ENCODE measurements at places on chromosomes 16 and 17. TPM values are rescaled to one million over a fixed set of nuclear protein-coding genes. Genes with fewer than 3 reads are reported as not detected.

The OR2C1 gene
- under 0.01 TPM for total RNA-seq

The AANAT gene
- total RNA-seq: not detected

DNA sequence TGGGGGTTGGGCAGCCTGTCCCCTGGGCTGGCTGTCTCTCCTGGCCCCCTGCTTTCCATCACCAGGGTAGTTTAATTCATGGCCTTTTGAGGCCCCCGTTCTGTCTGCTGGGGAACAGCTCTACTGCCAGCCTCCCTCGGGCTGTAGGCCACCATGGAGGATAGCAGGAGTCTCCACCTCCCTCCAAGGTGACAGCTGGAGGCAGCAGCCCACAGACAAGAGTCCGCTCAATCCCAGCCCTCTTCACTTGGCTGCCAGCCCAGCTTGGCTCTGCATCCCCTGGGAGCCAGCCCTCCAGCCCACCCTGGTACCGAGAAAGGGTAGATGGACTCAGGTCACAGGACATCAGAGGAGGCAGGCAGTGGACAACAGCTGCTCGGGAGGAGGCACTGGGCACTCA is 194.6 kb upstream of the SDK2 start:
- DNase-seq: no peak

DNA sequence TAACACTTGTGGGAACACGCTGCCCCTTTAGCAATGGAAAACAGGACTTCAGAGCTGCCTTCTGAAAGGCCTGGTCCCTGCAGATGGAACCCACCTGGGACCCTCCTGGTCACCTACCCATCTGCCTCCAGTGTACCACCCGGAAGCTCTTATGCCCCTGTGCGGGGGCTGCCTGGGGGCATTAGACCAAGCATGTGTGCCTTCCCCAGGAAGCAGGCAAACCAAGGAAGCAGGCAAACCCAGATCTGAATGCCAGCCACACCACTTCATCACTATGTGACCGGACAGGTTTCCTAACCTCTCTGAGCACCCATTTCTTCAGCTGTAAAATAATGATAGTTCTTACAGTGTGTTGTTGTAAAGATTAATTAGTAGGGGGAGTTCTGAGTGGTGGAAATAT is 20.8 kb upstream of the LRRC37A3 start:
- DNase-seq: no peak

DNA sequence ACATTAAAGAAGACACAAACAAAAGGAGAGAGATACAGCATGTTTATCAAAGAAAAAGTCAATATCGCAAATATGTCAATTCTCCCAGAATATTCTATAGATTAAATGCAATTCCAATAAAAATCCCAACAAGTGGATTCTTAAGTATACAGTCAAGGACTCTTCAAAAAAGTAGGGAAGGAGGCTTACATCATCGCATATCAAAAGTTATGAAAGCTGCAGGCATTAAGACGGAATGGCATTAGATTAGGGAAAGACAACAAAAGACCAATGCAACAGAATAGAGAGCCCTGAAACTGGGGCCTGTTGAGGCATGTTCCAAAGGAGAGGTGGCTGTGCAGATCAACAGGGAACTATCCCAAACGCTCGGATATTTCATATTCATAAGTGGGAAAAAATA is 76.0 kb downstream of the MARCHF10 start:
- DNase-seq: no peak

The SCGB1C2 gene
- not detected for total RNA-seq

DNA sequence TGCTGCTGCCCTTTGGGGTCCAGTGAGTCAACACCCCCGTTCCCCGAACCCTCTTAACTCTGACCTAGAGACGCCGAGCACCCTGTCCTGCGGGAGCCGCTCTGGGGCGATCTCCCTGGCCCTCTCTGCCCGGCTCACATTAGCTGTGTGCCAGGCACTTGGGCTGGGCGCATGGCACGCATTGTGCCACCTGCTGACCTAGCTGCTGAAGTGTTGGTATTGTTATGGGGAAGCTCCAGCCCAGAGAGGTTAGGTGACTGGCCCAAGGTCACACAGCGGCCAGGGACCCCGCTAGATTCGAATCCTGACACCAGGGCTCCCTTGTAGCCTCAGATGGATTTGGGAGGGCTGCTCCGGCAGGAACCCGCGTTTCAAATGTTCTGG is 1.1 kb downstream of the HSD17B1 start:
- DNase-seq: no peak

- DNase-seq: no peak
Observed at GRCh38 chr16:51641191-51641765, 490.2 kb upstream of the SALL1 start.

GRCh38 chr17:81387100-81388090 is 7.9 kb upstream of the BAHCC1 start:
- DNase-seq: peak; percentile 57

The RGS9 gene
- total RNA-seq: 1.4 TPM

GRCh38 chr17:32763855-32764439 is 113.0 kb downstream of the MYO1D start:
- DNase-seq: no peak

DNA sequence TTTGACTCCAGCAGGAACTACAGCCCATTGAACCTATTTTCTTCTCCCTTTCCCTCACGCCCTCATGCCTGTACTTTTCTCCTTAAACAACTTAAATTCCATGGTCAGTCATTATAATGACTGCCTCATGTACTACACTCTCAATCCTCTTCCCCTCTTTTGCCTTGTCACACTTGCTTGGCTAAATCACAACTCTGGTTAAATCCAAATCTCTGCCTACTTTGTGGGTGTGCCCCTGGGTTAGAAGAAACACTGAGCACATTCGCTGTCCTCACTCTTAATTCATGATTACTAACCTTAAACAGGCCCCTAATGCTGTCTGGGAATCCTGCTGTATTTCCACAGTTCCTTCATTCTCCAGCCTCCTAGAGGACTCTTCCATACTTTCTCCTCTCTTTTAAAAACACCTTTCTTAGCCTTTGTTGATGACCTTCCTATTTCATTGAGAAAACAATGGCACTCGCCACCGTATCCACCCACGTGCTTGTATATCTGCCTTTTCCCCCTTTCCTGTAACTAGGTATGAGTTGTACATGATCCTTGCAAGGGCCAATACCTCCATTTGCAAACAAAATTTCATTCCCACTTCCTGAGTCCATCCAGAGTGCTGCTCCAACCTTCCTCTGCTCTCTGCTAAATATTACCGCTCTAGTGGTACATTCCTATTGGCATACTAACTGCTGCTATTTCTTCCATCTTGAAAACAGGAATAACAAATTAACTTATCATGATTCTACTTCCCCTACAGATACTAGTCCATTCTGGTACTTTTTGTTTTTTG is 28.9 kb downstream of the ZNRF1 start:
- DNase-seq: peak; percentile 31

DNA sequence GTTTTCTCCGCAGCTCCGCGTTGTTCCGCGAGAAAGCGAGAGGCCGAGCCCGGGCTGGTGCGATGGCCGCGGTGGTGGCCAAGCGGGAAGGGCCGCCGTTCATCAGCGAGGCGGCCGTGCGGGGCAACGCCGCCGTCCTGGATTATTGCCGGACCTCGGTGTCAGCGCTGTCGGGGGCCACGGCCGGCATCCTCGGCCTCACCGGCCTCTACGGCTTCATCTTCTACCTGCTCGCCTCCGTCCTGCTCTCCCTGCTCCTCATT is 404 bp downstream of the EMC6 start:
- DNase-seq: no peak

DNA sequence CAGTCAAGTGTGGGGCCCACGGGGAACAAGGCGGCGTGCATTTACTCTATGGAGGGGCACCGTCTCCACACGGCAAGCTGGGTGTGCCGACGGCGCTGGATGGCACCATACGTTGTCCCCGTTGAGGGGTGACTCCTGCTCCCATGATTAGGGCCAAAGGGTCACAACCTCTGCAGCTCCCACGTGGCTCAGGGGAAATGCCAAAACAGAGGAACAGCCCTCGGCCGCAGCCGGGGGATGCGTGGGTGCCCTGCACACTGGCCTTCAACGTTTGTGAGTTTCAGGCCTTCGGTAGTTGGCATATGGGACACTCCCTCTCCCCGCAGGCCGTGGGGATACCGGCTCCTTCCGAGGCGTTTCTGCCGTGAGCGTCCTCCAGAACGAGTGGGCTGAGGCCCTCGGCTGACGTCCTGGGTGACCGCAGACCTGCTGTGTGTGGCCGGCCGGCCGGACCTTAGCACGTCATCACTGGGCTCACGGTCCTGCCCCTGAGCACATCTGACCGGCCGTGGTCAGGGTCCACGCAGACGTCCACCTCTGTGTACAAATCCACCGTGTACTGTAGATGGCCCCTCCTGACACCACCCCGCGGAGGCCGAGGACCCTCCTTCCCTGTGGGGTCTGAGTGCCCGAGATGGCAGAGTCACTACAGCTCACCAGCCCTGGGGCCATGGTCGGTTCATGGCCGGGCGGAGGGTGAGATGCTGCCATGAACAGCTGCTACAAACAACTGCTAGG is 4.8 kb upstream of the METRNL start:
- DNase-seq: no peak

DNA sequence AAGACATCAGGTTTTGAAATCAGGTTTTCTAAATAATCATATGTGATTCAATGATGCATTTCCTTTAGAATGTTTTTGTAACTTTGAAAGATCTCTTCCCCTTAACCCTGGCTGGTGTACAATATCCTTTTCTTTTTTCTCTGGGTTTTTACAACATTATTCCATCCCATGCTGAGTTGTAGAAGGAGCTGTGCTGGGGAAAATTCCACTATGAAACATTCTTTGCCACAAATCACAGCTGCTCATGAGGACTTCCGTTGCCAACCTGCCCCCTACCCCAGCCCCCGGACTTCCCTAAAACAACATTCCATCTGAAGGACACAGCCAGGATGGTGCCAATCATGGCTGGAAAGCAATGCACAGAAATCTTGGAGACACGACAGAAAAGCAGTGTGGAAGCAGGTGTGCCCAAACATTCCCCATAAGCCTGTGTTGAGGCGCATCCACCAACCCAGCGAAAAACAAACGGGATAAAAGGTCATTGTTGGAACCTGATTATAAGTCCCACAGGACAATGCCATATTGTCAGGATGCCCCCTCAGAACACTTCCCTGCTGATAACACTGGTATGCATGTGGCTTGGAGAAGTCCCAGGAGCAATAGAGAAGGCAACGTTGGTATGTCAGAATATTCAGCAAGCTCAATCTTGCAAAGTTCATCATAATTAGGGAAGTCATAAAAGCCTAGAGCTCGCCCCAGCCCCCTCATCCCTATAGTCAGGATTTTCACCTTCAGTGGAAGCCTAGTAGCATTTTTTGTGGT is 475.0 kb downstream of the HS3ST3B1 start:
- DNase-seq: no peak

The ASPA gene
- total RNA-seq: not detected

DNA sequence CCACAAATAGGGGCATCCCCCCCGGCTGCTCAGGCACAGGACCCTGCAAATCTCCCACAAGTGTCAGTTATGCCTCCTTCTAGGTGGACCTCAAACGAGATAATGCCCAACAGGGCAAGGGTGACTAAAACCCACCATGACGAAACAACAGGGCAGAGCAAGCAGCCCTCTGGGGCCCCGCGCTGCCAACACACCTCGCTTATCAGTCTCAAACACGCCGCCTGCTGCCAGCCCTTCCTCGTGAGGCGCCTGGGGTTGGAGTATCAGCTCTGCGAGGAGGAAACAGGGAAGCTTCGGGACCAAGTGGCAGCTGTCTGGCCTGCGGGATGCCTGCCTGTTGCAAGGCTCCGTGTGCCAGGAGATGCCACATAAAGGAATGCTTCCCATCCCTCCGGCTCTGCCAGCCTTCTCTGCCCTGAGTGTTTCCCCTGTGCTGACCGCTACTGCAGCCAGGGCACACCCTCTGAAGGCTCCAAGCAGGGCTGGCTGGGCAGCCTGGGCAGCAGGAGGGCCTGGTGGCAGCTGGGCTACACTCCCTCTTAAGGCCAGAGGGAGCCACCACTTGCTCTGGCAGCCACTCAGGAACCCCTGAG is 2.5 kb downstream of the SMIM5 start:
- DNase-seq: no peak
